Endodermal cell (in vitro differentiated cells): ENCODE measurements at places on chromosomes 16 and 17.

DNA sequence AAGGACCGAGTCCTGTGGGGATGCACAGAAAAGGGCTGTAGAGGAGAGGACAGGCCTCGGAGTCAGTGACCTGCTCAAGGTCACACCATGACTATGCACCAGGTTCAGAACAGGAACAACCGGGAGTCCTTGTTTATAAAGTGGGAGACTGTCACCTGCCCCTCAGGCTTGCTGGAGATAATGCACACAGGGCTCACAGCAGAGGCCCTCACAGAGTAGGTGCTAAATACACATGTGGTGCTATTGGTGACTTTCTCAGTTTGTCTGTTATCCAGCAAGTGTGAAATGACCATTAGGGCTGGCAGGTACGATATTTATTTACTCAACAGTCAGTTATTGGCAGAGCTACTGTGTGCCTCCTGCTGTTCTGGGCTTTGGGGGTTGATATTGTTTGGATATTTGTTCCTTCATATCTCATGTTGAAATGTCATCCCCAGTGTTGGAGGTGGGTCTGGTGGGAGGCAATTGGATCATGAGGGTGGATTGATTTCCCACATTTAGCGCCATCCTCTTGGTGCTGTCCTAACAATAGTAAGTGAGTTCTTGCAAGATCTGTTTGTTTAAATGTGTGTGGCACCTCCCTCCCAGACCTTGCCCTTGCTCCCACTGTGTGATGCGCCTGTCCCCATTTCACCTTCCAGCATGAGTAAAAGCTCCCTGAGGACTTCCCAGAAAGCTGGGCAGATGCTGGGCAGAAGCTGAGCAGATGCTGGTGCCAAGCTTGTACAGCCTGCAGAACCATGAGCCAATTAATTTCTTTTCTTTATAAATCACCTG lies 162.1 kb upstream of the MPHOSPH6 start:
- DNase-seq: peak; percentile 53

DNA sequence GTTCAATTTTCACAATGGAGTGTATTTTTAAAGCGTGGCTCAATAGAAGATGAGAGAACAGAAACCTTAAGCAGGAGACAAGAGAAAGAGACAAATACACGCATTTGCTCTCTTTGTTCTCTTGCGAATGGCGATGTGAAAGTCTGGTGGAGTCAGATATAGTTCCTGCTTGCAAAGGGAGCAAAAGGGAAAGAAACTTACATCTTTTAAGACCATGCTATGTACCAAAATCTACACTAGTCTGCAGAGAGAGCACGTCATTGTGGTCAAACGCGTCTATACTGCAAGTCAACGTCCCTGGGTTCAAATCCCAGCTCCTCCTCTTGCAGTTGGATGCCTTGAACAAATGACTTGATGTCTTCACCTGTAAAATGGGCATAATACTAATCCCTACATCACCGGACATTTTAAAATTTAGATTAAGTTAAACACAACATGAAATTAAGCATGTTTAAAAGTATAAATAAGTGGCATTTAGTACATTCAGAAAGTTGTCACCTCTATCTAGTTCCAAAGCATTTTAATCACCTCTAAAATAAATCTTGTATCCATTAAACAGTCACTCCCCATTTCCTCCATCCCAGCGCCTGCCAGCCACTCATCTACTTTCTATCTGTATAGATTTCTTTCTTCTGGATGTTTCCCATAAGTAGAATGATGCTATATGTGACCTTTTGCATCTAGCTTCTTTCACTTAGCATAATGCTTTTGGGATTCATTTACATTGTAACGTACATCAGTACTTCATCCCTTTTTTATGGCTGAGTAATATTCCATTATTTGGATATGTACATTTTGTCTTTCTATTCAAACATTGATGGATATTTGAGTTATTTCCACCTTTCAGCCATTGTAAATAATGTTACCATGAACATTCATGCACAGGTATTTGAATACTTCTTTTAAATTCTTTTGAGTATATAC lies 406.9 kb downstream of the TMEM114 start:
- no peak for DNase-seq

DNA sequence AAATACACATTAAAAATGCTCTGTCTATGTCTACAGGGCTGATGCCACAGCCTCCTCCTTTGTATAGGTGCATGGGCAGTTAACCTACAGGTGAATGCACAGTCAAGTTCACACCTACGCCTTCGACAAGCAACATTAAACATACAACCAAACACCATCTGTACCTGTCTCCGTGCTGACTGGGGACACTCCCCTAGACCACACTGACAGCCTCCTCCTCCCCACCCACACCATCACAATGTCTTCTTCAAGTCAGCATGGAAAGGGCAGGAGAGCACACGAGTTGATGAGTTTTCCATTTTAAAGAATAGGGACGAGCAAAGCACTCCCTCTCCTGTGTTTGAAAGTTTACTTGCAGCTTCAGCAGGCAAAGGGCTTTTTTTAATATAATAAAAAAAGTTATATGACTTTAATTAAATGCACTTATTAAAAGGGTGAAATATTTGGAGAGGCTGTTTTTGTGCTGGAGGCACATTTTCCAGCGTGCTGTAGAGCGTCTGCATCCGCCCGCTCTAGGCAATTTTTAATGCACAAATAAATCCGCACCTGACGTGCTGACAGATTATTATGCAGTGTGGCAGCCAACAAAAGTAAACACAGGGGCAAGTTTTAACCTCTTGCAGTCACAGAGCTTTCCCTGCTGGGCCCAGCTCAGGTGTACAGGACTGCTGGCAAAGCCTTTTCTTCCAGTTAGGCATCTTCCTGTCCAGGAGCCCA lies 367.9 kb downstream of the SOX9 start:
- DNase-seq: peak; percentile 36

DNA sequence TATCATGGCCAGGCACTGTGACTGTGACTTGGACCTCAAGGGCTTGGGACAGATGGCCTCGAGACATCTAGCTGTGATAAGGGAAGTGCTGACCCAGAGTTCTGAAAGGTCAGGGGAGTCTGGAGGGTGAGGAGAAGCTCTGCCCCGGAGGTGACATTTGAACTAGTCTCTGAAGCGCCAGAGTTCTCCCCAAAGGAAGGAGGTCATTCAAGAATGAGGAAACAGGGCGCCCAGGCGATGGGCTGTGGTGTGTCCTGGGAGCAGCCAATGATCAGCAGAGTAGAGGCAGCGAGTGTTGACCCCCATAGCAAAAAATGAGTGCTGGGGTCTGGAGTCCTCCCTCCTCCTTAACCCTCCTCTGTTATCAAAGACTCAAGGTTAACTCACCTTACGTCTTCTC lies 4.9 kb downstream of the STARD3 start:
- no peak for DNase-seq

GRCh38 chr17:45441526-45442310 lies 9.0 kb upstream of the ARHGAP27 start:
- peak; percentile 44 for DNase-seq

DNA sequence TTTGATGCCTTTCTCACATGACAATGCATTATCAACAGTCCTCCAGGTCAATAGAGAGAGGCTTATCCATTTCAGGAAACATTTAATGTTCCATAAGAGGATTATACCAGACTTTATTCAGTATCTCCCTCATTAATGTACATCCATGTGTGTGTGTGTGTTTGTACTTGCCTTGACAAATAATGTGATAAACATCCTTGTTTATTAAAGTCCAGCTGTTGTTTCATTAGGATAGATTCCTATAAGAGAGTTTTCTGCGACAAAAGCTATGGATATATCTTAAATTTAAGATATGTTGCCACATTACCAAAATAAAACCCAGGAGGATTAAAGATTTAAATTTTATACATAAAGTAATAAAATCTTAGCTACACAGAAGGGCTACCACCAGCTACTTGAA lies 492.6 kb downstream of the TOX3 start:
- no peak for DNase-seq

- DNase-seq: peak; percentile 28
Observed at GRCh38 chr16:88295671-88296436, 86.9 kb upstream of the ZNF469 start.

DNA sequence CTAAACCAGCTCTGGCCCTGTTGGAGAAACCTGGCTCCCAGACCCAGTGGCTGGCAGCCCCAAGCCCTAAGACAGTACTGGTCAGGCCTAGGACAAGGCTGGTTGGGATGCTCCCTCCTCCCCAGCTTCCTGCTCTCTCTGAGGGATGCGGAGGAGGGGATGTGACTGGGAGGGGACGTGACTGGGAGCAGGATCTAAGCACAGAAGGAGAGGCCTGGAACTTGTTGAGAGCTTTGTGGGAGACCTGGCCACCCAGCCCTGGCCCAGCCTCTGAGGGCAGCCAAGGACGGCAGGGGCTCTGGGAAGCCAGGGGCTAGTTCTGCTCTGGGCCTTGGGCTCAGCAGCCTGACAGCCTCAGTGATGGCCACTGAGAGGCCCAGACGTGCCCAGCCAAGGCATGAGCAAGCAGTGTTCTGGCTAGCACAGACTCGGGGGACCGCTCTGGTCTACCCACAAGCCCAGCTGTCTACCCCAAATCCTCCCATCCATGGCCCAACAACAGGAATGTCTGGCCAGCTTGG lies 22.8 kb downstream of the ATP6V0D1 start:
- no peak for DNase-seq

DNA sequence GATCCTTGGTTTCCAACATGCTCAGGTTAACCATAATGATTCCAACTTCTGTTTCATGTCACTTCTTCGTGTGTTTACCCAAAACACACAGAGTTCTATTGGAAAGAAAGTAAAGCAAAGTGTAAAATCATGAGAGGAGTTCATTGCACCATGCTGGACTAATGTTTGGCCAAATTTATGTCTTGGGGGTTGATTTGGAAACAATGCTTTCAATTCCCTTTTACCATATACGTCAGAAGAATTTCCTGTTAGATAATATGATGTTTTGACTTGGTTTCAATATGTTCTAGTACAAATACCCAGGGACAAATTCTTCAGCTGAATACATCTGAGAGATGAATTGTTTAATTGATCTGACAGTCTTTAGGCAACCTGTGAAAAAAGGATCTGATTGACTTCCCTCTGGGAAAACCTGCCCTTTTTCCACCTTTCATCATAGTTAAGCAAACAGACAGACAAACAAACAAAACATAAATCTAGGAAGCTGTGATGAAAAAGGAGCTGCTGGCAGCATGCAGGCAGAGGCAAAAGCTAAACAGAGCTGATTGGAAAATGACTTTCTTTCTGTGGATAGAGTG lies 26.0 kb upstream of the MPHOSPH6 start:
- no peak for DNase-seq

- DNase-seq: peak; percentile 84
Observed at GRCh38 chr16:2243031-2243528, 6.8 kb downstream of the DNASE1L2 start.

- peak; percentile 81 for DNase-seq
Observed at GRCh38 chr17:18261146-18261515, 669 bp downstream of the MIEF2 start.

DNA sequence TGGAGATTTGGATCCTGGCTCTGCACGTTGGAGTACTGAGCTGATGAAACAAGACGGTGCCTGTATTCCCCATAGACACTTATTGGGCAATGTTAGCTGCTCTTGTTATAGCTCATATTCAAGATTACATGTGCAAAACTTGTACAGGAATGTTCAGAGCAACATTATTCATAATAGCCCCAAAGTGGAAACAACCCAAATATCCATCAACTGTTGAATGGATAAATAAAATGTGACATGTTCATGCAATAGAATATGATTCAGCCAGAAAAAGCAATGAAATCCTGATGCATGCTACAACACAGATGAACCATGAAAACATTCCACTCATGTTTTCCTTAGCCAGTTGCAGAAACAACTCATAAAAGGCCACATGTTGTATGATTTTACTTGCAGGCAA lies 5.7 kb upstream of the SDR42E1 start:
- DNase-seq: no peak

DNA sequence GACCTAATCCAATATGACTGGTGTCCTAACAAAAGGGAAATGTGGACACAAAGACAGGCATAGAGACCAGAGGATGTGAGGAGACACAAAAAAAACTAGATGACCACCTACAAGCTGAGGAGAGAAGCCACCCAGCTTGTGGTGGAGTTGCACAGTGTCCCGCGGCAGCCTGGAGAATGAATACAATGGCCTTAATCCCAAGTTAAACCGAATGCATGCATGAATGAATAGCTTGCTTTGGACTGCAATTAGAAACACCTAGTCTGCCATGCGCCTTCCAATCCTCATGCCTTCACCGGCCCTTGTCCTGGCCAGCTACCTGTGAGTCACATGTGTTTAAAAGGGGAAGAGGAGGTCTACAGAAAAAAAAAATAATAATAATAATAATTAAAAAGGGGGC lies 72.0 kb downstream of the CNGB1 start:
- no peak for DNase-seq

- peak; percentile 92 for DNase-seq
Observed at GRCh38 chr16:30934827-30935557, 11.6 kb downstream of the FBXL19 start.

DNA sequence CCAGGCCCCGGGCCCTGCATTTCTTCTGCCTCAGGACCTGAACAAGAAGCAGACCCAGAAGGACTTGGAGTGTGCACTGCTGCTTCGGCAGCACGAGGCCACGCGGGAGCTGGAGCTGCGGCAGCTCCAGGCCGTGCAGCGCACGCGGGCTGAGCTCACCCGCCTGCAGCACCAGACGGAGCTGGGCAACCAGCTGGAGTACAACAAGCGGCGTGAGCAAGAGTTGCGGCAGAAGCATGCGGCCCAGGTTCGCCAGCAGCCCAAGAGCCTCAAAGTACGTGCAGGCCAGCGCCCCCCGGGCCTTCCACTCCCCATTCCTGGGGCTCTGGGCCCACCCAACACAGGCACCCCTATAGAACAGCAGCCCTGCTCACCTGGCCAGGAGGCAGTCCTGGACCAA lies 9.2 kb downstream of the HIRIP3 start:
- DNase-seq: no peak

DNA sequence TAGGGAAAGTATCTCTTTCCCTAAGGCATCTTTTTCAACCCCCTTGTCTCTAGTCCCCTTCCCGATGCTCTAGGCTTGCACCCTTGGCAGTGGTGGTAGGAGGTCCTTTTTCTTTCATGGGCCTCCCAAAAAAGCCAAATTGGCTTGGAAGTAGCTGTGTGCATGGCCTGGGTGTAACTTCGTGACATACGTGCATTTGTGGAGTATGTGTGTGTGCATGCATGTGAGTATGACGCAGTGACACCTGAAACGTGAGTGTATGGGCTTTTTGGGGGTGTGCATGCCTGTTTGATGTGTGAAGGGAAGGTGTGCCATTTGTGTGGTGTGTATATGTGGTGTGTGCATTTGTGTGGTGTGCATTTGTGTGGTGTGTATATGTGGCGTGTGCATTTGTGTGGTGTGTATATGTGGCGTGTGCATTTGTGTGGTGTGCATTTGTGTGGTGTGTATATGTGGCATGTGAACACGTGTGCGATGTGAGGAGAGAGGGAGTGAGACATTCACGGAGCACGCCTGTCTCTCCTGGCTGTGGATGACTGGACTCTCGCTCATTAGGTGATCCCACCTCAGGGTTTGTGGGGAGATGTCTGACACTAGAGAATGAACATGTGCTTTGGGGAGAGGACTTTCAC lies 15.7 kb downstream of the IGFBP4 start:
- DNase-seq: no peak

GRCh38 chr17:17959520-17960361 lies 12.5 kb downstream of the TOM1L2 start:
- no peak for DNase-seq

GRCh38 chr17:20141198-20141972 lies 132.2 kb downstream of the SPECC1 start:
- no peak for DNase-seq
